ENCODE measurements at places on chromosomes 3 and 15.

DNA sequence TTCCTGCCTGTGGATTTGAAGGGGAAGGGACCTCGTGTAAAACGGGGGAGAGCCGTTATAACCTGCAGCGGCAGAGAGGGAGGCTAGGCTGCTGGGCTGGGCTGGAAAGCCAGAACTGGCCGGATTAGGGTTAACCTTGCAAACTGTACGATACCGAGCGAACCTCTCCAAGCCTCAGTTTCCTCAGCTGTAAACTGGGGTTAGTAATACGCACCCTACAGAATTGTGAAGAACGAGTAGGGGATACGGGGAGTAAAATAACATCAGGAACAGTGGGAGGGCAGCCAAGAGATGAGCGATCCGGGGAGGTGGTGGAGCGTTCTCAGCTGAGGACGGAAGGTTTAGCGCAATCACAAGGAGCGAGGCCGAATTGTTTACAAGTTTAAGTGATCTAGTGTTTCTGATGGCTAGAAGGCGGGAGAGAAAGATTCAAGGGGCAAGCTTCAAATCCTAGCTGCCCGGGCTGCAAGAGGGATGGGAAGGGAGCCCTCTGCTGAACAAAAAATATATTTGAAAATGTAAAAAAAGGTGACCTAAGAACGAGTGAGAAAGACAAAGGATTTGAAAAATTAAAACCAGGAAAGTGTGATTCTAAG, 768 bp upstream of the SEMA5B start:
- peak overlapping the region; percentile 46 for H3K4me3 ChIP-seq
- peaks cover 23% of the 10 kb centered on the region for H3K4me1 ChIP-seq
- no peak overlapping the region for H3K27ac ChIP-seq
- no peaks in the 10 kb centered on the region for H3K36me3 ChIP-seq
- peak; percentile 87 for DNase-seq
- H3K27me3 ChIP-seq: peaks cover 91% of the 10 kb centered on the region

- no peak overlapping the region for H3K4me3 ChIP-seq
- no peak overlapping the region for H3K27ac ChIP-seq
- H3K36me3 ChIP-seq: peaks cover 3% of the 10 kb centered on the region
- H3K27me3 ChIP-seq: no peaks in the 10 kb centered on the region
- no peak for DNase-seq
Measured at GRCh38 chr3:183631715-183632114, 3.7 kb upstream of the KLHL24 start.

DNA sequence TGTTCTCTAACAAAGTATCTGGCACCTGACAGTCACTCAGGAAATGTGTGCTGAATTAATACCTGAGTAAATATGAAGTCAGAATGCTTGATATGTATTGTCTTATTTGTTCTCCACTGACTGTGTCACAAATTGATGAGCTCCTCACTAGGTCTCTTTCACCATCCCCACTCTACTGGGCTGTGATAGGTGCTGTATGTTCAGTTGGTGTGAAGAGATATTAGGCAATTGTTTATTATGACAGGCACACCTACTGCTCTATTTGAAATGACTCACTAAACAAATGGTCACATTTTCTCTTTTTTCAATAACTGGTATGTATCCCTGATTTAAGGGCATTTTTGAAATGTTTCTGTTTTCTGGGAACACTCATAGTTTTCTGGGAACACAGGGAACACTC, 25.2 kb upstream of the CCDC39 start:
- no peak overlapping the region for H3K27ac ChIP-seq
- H3K36me3 ChIP-seq: no peaks in the 10 kb centered on the region
- DNase-seq: no peak
- no peaks in the 10 kb centered on the region for H3K4me1 ChIP-seq

- no peak overlapping the region for H3K4me3 ChIP-seq
- H3K4me1 ChIP-seq: peaks cover 19% of the 10 kb centered on the region
- peaks cover 84% of the 10 kb centered on the region for H3K27me3 ChIP-seq
- no peaks in the 10 kb centered on the region for H3K36me3 ChIP-seq
Measured at GRCh38 chr3:128435058-128435457, 31.6 kb downstream of the DNAJB8 start.

- no peak for DNase-seq
- no peaks in the 10 kb centered on the region for H3K36me3 ChIP-seq
- peaks cover 36% of the 10 kb centered on the region for H3K27me3 ChIP-seq
- no peak overlapping the region for H3K27ac ChIP-seq
- no peaks in the 10 kb centered on the region for H3K4me1 ChIP-seq
Measured at GRCh38 chr3:14761121-14761672, 57.6 kb upstream of the FGD5 start.

DNA sequence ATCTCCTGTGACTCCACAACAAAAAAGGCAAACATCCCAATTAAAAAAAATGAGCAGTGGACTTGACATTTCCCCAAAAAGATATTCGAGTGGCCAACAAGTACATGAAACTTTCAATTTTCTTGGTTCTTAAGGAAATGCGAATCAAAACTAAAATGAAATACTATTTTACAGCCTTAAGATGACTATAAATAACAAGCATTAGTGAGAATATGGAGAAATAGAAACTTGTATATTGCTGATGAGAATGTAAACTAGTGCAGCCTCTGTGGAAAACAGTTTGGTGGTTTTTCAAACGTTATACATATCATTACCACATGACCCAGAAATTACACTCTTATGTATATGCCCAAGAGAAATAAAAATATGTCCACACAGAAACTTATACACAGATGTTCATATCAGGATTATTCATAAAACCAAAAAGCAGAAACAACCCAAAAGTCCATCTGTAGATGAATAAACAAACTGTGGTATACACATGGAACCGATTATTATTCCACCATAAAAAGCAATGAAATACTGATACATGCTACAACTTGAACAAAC, 153.2 kb upstream of the GPR149 start:
- H3K4me1 ChIP-seq: no peaks in the 10 kb centered on the region
- DNase-seq: no peak
- no peaks in the 10 kb centered on the region for H3K36me3 ChIP-seq
- H3K4me3 ChIP-seq: no peak overlapping the region

- no peak for DNase-seq
- no peaks in the 10 kb centered on the region for H3K4me1 ChIP-seq
- H3K27me3 ChIP-seq: peaks cover 4% of the 10 kb centered on the region
- H3K36me3 ChIP-seq: no peaks in the 10 kb centered on the region
Measured at GRCh38 chr3:124221422-124221821, 229.5 kb upstream of the ROPN1 start.

DNA sequence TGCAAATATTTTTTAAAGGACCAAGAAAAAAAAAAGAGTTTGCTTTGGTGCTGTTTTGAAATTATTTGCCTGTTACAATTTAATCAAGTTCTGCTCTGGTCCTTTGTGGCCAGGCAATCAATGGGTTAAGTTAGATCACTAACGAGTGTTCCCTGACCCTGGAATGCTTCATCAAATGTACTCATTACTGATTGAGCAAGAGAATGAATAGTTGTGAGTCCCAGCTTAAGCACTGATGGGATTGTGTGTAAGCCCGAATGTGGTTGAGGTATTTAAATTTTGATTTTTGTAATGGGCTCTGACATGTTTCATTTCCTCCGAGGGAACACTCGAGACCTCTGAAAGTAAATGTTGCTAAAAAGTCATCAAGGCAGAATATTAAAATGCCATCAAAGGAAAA, 699.1 kb downstream of the MCTP2 start:
- no peak overlapping the region for H3K27ac ChIP-seq
- no peak for DNase-seq
- no peak overlapping the region for H3K4me3 ChIP-seq
- H3K27me3 ChIP-seq: no peaks in the 10 kb centered on the region
- H3K36me3 ChIP-seq: no peaks in the 10 kb centered on the region

DNA sequence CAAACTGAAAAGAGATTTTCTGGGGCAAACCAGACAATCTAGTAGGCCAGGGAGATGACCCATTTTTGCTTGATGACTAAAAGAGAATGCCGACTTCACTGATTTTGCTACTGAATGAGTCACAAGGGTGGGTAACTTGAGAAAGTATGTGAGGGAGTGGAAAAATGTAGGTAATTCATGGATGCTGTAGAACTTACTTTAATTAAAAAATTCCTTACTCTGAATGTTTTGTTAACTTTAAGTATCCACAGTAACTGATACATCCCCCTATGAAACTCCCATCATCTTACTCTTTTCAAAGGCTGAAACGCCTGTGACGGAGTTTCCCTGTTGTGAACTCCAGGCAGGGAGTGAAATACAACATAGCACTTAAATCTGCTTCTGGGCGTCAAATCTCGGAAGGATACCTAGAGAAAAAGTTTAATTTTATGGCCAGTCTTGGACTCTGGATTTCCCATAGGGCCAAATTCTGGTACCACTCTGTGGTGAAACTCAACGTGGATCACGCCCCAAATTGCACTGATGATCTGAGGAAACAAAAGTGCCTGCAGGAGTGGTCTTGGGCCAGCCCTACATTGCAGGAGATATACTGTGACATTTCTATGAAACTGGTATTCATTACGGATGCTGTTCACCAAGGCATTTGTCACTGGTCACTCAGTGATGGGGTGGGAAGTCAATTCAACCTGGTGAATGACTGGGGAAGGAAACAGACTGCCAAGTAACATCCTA, 24.0 kb downstream of the GOLIM4 start:
- H3K27me3 ChIP-seq: no peaks in the 10 kb centered on the region
- H3K36me3 ChIP-seq: no peaks in the 10 kb centered on the region

GRCh38 chr15:101490922-101491733, 1.6 kb upstream of the PCSK6 start:
- no peak for DNase-seq
- no peak overlapping the region for H3K27ac ChIP-seq
- peaks cover 12% of the 10 kb centered on the region for H3K4me1 ChIP-seq

DNA sequence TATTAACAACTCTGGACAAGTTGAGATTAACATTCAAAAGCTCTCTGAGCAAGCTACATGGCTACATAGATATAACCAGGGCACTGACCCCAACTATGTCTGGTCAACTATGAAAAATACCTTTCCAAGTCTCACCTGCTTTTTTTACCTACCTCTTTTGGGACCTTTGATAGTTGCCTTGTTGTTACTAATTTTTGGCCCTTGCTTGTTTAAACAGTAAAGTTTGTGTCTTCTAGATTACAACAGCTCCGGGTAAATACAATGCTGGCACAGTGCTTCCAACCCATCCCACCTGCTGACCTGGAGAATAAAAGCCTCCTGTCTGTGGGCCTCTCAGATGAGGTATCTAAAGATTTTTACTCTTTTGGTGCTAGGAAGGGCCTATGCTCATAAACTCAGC, 1036.6 kb downstream of the NAALADL2 start:
- no peak overlapping the region for H3K27ac ChIP-seq
- no peak overlapping the region for H3K4me3 ChIP-seq
- no peaks in the 10 kb centered on the region for H3K27me3 ChIP-seq

Measured in mesenchymal stem cell (in vitro differentiated cells and primary cell).